Nephron progenitor cell (in vitro differentiated cells): ENCODE measurements at places on chromosomes 4 and X.

GRCh38 chr4:173538148-173538908, 8.3 kb upstream of the HAND2 start:
- H3K4me1 ChIP-seq = peaks cover 13% of the 10 kb centered on the region
- no peak overlapping the region for H3K27ac ChIP-seq
- peaks cover 100% of the 10 kb centered on the region for H3K27me3 ChIP-seq
- peak; percentile 51 for DNase-seq

DNA sequence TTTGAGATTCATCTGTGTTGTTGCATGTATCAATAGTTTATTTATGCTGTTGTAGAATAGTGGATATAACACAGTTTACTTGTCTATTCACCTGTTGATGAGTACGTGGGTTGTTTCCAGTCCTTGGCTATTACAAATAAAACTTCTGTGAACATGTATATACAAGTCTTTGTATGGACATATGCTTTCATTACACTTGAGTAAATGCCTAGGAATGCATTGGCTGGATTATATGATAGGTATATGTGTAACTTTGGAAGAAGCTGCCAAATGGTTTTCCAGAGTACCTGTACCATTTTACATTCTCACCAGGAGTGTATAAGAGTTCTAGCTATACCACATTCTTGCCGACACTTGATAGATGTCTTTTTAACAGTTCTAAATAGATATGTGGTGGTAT, 16.5 kb downstream of the ART3 start:
- no peak overlapping the region for H3K27ac ChIP-seq
- peaks cover 4% of the 10 kb centered on the region for H3K27me3 ChIP-seq
- H3K4me1 ChIP-seq = peaks cover 7% of the 10 kb centered on the region
- no peak for DNase-seq

- H3K4me3 ChIP-seq = no peak overlapping the region
- no peak for DNase-seq
- peaks cover 22% of the 10 kb centered on the region for H3K4me1 ChIP-seq
Measured at GRCh38 chrX:9747644-9748043, 18.0 kb downstream of the GPR143 start.

GRCh38 chrX:149527705-149528104, 13.1 kb upstream of the EOLA1 start:
- H3K27me3 ChIP-seq = no peaks in the 10 kb centered on the region
- peaks cover 5% of the 10 kb centered on the region for H3K36me3 ChIP-seq
- no peak for DNase-seq
- H3K4me3 ChIP-seq = no peak overlapping the region
- no peaks in the 10 kb centered on the region for H3K4me1 ChIP-seq
- H3K27ac ChIP-seq = no peak overlapping the region

GRCh38 chrX:23993012-23993633, 33.9 kb downstream of the KLHL15 start:
- no peak overlapping the region for H3K27ac ChIP-seq
- H3K4me3 ChIP-seq = no peak overlapping the region
- no peaks in the 10 kb centered on the region for H3K4me1 ChIP-seq
- peaks cover 2% of the 10 kb centered on the region for H3K27me3 ChIP-seq

GRCh38 chr4:40656201-40656863, 26.7 kb upstream of the RBM47 start:
- H3K36me3 ChIP-seq = no peaks in the 10 kb centered on the region
- peaks cover 8% of the 10 kb centered on the region for H3K27me3 ChIP-seq
- H3K4me3 ChIP-seq = no peak overlapping the region
- H3K4me1 ChIP-seq = peaks cover 9% of the 10 kb centered on the region
- H3K27ac ChIP-seq = no peak overlapping the region

DNA sequence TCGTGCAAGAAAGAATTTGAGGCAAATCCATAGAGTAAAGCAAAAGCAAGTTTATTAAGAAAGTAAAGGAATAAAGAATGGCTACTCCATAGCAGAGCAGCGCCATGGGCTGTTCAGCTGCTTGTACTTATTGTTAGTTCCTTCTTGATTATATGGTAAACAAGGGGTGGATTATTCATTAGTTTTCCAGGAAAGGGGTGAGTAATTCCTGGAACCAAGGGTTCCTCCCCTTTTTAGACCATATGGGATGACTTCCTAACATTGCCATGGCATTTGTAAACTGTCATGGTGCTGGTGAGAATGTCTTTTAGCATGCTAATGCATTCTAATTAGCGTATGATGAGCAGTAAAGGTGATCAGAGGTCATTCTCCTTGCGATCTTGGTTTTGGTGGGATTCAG, 23.5 kb upstream of the CEP135 start:
- DNase-seq = no peak
- H3K36me3 ChIP-seq = no peaks in the 10 kb centered on the region
- no peaks in the 10 kb centered on the region for H3K27me3 ChIP-seq
- no peak overlapping the region for H3K27ac ChIP-seq
